ENCODE measurements at places on chromosomes 4 and X. TPM values are rescaled to one million over a fixed set of nuclear protein-coding genes. Genes with fewer than 3 reads are reported as not detected.

GRCh38 chr4:113469023-113469390 is 292.5 kb downstream of the CAMK2D start:
- no peak for DNase-seq

DNA sequence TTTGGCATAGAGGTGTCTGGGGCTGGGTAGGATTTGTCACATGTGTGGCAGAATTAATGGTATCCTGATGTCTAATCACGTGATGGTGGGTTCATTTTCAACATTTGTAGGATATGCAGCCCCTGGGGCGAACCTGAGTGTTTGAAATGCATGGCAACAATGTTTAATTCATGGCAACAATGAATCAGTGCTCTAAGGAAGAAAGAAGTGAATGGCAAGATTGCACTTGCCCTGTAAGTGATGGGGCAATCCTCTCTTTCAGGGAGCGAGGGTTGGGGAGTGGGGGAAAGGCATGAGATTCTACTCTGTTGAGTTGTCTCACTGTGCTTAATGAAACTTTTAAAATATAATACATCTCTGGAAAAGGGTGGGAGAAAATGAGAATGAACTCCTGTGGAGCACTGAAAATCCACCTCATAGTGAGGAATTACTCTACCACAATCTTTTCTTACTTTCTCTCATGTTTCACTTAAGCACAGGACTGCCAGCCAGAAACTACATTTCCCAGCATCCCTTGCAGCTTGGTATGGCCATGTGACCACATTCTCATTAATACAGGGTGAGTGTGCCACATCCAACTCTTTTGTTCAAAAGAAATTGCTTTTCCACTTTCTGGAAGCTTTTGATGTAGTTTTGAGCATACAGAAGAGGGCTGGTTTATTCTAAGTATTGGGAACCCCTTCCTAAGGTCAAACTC is 64.0 kb upstream of the PGM2 start:
- no peak for DNase-seq

GRCh38 chrX:135513130-135513515 is 7.3 kb upstream of the INTS6L start:
- DNase-seq, result no peak

DNA sequence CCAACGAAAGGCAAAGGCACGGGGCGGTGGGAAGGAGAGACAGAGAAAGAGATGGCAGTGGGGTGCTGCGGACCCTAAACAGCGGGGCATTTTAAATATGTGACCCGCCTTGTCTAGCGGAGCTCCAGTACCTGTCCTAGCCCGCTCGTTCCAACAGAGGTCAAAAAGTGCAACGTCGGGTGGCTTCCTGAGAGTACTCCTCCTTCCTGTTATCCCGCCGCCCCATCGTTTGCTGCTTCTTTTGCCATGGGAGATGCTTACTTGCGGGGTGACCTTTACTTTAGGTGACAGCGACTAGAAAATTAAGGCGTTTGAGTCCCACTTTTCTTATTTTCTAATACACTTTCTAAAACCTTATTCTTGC is 735 bp downstream of the NRK start:
- no peak for DNase-seq

DMD gene
- 3.0 TPM for polyA plus RNA-seq

GRCh38 chr4:24805566-24805965 is 10.2 kb downstream of the SOD3 start:
- no peak for DNase-seq

Data from sigmoid colon (tissue), 7 donors.